ENCODE measurements at places on chromosomes 12 and 14.

GRCh38 chr12:92608151-92609091 is 94.4 kb upstream of the PLEKHG7 start:
- no peak for DNase-seq

DNA sequence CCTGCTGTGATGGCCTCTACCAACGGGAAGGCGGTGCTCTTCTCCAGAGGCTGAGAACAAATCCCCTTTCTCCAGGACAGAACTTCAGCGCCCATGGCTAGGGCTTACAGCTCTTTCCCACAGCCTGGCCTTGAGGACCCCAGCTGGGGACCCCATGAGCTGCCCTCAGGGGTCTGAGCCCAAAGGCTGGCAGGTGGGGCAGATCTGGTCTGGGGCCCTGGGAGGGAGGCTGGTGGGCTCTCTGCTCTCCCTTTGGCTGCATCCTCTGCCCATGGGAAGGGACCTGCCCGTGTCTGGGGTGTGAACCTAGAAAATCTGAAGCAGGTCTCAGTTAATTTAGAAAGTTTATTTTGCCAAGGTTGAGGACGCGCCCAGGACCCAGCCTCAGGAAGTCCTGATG is 322.1 kb downstream of the ADGRD1 start:
- DNase-seq, result no peak

DNA sequence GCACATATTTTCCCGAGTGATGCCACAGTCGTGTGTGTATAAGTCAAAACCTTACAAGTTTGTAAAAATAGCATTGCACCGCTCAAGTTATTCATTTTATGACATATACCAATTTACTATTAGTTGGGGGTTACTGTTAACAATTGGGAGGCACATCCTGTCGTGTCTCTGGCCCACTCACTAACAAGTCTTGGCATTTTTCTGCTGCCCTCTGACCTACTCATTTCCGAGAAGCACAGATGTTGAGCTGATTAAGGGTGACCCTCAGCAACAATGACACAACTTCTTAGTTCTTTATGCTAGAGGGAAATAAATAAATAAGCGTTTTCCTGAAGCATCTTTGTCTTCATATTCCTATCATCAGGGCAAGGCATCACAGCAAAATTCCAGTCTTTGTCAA is 6.8 kb upstream of the ATG14 start:
- no peak for DNase-seq

GRCh38 chr14:56193347-56193746 is 75.1 kb downstream of the PELI2 start:
- DNase-seq, result no peak

GRCh38 chr14:69581316-69581935 is 6.8 kb upstream of the CCDC177 start:
- DNase-seq, result no peak

DNA sequence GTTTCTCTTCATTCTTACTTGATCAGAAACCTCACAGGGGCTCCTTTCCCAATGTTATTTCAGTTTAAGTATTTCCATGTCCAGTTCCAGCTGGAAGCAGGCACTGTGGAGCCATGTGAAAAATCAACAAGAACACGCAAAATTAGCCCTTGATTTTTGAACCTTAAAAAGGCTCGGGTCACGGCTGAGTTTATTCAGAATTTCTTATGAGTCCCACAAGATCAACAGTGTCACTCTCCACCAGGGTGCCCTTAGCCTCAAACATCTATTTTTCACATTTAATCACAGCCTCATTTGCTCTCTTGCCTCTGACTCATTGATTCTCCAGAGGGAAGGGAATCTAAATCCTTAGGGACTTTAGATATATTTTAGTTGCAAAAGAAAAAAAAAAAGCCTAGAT is 157.7 kb upstream of the AVPR1A start:
- DNase-seq, result no peak

GRCh38 chr14:105315211-105315721 is 718 bp downstream of the PACS2 start:
- peak; percentile 18 for DNase-seq

- DNase-seq, result peak; percentile 46
These were observed 231.4 kb downstream of the PCNX1 start for GRCh38 chr14:71138448-71139293.

DNA sequence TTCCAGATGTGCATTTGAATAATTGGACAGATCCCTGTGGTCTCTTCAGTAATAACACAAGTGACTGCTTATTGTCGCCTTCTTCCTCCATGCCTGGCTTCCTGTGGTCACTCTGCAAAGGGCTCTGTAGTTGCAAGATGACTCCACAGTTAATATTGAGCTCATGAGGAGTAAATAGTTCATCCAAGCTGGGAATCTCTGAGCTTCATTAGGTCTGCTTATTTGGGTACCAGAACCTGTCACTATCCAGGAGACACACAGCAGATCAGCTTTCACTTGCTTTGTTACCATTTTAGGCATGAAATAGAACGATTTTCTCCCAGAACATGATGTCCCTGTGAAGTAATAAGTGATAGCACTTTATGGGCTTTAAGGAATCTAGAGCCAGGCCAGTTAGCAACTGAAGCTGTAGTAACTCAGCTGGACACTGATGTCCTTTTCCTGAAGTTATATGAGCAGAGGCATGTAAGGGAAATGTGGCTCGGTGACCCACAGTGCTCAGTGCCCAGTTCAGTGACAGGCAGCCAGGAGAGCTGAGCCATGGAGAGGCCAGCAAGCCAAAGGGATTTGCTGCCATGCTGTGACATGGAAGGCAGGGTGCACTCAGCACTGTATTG is 50.1 kb downstream of the CRADD start:
- DNase-seq, result no peak

DNA sequence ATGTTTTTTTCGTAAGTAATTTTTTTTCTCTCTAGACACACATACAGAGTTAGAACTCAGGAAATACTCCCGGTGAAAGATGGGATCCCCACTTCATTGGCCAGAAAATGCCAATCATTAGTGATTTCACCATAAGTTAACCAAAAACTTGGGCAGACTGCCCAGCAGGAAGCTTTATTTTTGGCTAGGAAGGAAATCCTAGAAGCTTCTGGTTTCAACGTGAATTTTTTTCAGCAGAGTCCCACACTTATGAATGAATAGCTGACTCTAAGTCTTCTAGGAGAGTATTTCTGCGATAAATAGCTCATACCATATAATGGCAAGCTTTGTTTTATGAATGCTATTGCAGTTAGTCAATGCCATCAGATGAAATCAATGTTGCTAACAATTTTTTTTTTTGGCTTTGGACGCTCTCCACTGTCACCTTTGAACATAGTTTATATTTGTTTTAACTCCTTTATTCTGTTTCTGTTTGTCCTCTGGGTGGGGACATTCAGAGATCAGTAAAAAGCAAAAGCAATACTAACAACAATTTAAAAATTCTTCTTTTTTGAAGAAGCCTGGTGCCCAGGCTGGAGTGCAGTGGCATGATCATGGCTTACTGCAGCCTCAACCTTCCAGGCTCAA is 9.5 kb downstream of the PPP1CC start:
- DNase-seq, result no peak

DNA sequence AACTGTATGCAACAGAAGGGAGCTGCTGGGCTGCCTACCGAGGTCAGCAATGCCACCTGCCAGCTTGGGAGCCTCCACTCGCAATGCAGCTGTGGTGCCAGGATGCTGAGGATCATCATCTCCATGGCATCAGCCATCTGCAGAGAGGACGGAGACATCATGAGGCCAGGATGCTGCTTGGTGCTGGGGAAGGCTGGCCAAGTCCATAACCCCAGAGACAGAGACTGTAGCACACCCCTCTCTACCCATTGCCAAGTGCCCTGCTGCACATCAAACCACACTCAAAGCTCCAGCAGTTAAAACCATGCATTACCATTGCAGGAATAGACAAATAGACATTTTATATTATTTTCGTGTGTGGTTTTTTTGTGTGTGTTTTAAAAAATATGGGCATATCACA is 43.5 kb downstream of the SVOP start:
- no peak for DNase-seq

DNA sequence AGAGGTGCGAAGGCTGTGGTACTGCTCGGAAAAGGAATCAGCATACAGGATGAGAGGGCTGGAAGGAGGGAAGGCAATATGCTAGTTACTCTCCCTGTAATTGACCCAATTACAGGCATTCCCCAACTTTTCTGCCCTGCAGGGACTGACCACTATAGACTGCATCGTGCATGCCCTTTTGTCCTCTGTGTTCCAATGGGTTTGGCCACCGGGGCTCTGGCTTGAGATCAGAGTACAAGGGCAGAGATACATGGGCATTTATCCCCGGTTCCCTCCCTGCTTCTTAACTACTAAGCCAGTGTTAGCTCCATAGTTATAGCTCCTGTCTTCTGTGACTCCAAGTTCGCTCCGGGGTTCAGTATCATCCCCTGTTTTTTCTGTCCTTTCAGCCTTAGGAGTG is 59.7 kb downstream of the GTF2A1 start:
- no peak for DNase-seq

- no peak for DNase-seq
These were observed 234.8 kb upstream of the ATP2B1 start for GRCh38 chr12:89943463-89943862.

DNA sequence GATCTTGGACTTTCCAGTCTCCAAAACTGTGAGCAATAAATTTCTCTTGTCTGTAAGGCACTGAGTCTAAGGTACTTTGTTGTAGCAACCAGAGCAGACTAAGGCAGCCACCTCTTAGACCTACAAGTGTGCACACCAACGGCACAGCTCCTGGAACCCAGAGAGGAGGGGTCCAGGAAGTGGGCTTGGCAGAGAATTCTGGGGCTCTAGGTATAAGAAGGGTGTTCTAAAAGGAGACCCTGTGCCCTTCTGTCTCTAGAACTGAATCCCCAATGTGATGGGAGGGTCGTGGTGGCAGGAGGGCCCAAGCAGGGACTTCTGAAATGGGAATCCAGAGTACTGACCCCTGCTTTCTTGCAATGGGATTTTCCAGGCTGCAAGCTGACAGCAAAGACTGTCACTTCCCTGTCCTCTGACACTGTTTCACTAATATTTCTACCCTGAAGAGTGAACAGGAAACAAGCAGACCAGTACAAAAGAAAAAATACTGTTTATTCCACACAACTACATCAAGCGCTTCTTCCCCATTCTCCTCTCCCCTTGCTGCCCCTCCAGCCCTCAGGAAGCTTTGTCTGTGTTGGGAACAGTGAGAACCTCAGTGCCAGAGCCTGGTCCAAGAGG is 13.6 kb upstream of the TFCP2 start:
- DNase-seq, result no peak

DNA sequence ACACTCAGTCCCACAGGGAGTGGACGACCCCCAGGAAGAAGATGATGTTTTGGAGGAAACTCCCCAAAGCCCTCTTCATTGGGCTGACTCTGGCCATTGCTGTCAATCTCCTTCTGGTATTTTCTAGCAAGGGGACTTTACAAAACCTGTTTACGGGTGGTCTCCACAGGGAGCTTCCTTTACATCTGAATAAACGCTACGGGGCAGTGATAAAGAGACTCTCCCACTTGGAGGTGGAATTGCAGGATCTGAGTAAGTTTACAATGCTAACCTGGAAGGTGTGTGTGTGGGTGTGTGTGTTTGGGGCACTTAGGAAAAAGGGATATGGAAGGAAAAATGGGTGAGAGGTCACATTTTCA is 416 bp downstream of the GALNT8 start:
- no peak for DNase-seq

GRCh38 chr14:61602003-61602732 is 93.1 kb upstream of the HIF1A start:
- DNase-seq, result no peak

DNA sequence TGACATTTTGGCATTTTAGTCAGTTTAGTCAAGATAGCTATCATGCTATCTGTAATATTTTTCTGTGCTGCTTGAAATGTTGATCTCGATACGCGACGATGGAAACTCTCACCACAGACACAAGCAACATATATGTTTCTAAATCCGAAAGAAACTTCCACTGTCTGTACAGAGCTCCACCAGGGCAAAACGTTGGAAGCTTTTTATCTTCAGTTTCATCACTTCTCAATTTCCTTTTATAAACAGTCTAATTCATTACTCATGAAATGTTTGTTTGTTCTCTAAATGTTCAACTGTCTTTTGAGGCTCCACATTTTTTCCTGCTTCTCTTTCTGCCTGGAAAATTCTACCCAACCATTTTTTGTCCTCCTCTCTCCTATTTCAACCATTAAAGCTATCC is 737.6 kb downstream of the SLC16A7 start:
- no peak for DNase-seq

DNA sequence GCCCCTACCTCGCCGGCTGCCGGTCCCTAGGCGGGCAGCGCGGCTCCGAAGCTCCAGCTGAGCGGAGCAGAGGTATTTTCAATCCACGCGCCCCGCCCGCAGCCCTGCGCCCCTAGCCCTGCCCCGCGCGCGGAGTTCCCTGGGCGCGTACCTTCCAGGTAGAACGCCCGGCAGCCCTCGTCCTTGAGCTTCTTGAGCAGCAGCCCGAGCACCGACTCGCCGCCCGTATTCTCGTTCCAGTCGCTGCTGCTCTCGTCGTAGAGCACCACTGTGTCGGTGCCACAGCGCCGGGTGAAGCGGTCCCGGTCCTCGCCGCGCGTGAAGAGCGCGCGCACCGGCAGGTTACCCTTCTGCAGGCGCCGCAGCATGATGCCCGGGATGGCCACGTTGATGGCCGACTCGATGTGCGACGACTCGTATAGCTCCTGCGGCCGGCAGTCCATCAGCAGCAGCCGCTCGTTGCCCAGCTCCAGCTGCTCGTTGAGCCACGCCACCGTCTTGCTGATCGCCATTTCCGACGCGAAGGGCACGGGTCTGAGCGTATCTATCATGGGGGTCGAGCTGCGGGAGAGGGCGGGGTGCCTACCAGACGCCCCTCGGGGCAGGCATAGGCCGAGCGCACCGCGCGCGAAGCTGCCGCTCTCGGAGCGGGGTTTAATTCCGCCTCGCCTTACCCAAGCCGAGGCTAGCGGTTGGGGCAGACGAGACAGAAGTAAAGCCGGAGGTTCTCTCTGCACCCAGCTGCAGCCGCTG is 636 bp downstream of the DUSP6 start:
- DNase-seq, result peak; percentile 15

DNA sequence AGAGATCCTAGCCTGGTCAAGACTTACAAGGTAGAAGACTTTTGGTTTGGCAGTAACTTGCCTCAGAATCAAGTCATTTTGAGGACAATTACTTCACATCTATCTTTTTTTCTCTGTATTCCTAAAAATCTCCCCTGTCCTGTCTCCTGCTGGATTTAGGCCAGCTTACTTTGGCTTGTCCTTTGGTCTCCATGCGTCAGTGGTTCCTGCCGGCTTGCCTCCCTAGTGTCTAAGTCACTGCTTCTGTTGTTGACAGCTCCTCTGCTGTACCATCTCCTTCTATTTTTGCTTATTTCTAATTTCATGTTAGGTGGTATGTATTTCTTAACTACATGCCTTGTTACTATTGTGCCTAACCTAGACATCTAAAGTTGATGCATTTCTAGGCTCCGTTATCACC is 39.7 kb upstream of the FBLN5 start:
- DNase-seq, result no peak

DNA sequence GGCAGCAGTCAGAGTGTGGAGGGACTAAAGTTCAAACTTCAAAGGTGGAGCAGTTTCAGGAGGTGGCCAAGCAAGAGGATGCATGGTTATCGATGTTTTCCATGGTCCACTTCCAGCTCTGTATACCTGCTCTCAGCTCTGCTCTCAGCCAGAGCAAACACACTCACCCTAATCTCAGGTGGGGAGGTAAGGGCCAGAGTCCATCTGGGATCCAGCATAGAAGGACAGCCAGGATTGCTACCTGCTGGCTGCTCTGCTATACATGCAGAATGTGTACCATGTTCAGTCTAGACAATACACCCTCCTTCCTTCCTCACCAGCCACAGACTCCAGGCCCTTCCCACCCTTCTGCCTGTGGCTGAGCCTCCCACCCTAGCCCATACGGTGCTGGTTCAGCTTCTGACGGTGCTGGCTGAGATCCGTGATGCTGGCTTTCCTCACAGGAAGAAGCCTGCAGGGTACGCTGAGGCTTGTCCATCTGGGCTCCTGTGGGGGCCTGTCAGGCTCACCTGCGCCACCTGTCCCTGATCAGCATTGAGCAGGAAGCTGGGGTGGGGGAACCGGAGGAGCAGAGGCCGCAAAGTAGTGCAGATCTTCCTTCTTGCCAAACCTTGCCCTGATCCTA is 2.4 kb downstream of the CBLN3 start:
- DNase-seq, result no peak

Measured in T-helper 2 cell treated with Interferon-gamma antibody and Interleukin-4, amounts not matched to agents 5 μg/mL and 100 μg/mL, for 36 hours (primary cell).